Activated CD4-positive, alpha-beta T cell treated with anti-CD3 and anti-CD28 coated beads, Interleukin-2, amount 10 ng/mL, durations not matched to agents 7 days and 5 days (primary cell): ENCODE measurements at places on chromosomes 12 and 14. TPM values are rescaled to one million over a fixed set of nuclear protein-coding genes. Genes with fewer than 3 reads are reported as not detected.

Gene TUNAR
- total RNA-seq: not detected

Gene TAS2R7
- total RNA-seq: not detected

Gene CLSTN3
- total RNA-seq: 74.1 TPM

Gene TRIM9
- total RNA-seq: 0.30 TPM

Gene HOXC11
- total RNA-seq: not detected

Gene CRADD
- total RNA-seq: 12.6 TPM

Gene SRSF9
- 145 TPM for total RNA-seq

DNA sequence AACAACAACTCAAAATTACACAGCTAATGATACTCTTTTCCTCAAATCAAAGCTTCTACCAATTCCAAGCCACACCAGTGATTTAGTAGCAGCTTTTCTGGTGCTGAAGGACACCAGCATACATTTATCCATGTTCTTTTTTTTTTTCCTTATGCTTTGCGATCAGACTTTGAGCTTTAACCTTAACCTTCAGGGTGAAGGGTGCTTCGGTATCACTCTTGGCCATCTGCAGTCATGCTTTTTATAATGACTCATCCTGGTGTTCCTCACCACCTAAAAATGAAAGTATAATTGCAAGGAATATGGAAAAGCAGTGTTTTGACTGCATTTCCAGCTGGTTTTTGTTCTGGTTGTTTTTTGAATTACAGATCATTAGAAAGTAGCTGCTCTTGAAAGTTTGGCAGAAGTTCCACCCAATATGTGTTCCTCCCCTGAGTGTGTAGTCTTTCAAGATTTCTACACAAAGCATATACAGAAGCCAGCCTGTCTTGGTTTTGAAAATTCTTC is 1.3 kb upstream of the SLC41A2 start:
- H3K27ac ChIP-seq: no peak overlapping the region
- peaks cover 22% of the 10 kb centered on the region for H3K4me1 ChIP-seq
- H3K36me3 ChIP-seq: no peaks in the 10 kb centered on the region
- DNase-seq: no peak
- peak overlapping the region; percentile 85 for H3K4me3 ChIP-seq

DNA sequence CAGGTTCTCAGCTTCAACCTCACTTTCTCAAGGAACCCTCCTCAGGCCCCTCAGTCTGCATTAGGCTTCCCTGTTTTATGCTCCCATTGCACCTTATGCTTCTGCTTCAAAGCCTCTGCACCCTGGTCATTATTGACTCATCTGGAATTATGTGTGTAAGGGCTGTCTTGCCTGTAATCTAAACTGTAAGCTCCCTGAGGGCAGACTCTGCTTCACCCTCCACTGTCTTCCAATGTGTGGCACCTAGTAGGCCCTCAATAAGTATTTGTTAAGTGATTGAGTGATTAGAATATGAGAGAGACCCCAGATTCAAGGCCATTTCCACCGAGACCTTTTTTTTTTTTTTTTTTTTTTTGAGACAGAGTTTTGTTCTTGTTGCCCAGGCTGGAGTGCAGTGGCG is 79.1 kb downstream of the VCPKMT start:
- peaks cover 70% of the 10 kb centered on the region for H3K4me1 ChIP-seq
- DNase-seq: no peak
- H3K27me3 ChIP-seq: no peaks in the 10 kb centered on the region

DNA sequence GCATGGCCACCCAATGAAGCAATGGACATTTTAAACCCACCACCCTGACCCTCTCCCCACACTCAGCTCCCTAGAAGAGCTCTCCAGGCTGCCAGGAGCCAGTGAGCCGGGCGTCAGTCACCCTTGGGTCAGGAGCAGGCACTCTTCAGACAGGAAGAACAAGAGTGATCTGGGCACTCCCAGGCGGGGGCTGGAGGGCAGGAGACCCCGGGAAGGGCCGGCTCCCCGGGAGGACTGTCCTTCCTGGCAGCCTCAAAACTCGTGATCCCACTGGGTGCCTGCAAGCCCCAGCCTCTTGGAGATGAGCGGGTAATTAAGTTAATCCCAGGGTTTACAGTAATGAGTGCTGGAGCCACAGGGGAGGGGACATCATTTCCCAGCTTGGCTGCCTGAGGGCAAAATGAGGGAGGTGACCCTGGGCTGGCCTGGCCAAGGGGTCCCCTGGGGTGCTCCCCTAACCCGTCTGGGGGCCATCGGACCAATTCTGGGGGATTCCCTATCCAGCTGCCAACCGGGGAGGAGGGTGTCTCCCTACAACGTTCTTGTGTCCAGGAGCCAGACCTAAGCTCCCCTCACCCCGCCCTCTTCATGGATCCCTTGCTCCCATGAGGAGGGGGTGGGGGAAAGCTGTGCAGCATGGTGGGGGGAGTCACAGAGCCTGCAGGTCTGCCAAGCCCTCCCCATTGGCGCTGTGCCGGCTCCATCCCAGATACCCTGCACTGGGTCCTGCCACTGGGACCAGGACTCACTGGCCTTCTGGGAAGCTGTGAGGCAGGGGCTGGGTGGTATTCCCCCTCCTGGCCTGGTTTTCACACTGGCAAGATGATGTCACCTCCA is 59.2 kb downstream of the CCNK start:
- H3K27ac ChIP-seq: no peak overlapping the region
- no peaks in the 10 kb centered on the region for H3K36me3 ChIP-seq
- no peaks in the 10 kb centered on the region for H3K4me1 ChIP-seq
- H3K27me3 ChIP-seq: no peaks in the 10 kb centered on the region
- no peak overlapping the region for H3K4me3 ChIP-seq

DNA sequence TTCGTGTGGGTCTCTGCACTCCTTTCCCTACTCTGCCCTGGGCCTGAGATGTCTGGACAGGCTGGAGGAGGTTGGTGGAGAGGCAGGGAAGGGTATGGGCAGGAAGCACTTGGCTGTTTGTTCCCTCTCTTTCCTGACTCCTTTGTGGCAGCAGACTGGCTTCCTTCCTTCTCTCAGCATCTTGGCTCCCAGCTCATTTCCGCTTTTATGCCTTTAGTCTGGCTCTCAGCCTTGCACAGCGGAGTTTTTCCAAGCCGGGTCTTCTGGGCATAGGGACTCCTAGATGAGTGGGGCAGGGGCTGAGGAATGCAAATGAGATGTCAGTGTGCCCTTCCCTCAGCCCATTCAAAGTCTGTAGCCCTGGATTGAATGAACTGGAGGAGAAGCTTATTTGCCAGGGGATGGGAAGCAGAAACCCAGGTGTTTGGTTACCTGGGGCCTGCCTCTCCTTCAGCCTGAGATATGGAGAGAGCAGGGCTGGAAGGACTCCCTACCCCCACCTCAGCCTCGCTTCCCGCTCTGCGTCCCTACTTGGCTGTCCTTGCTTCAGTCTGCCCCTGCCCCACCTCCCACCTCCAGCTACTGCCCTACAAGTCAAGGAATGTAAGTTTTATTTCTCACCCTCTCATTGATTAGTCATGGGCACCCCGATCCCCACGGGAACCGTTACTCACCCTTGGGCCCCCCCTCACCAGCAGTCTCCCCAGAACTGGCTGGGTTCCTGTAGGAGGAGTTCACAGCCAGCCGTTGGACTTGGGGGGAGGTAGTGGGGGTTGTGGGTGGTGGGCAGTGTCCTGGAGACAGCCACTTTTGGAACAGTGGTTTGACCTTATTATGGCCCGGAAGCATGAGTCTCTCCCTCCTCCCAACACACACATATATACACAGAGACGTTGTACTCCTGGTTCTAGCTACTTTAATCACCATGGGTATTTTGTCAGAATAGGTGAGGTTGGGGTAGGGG is 9.3 kb upstream of the ITGA5 start:
- H3K4me3 ChIP-seq: no peak overlapping the region
- no peaks in the 10 kb centered on the region for H3K36me3 ChIP-seq
- DNase-seq: no peak
- H3K27me3 ChIP-seq: peaks cover 45% of the 10 kb centered on the region
- no peak overlapping the region for H3K27ac ChIP-seq
- H3K4me1 ChIP-seq: peaks cover 41% of the 10 kb centered on the region

- H3K4me3 ChIP-seq: no peak overlapping the region
- H3K27ac ChIP-seq: no peak overlapping the region
- H3K27me3 ChIP-seq: no peaks in the 10 kb centered on the region
- H3K36me3 ChIP-seq: no peaks in the 10 kb centered on the region
- DNase-seq: no peak
These were observed 117.4 kb upstream of the SOX5 start for GRCh38 chr12:24066865-24067264.

GRCh38 chr12:80100591-80100990 is 1.3 kb downstream of the OTOGL start:
- no peak overlapping the region for H3K4me3 ChIP-seq
- no peak overlapping the region for H3K27ac ChIP-seq
- H3K4me1 ChIP-seq: no peaks in the 10 kb centered on the region
- no peaks in the 10 kb centered on the region for H3K36me3 ChIP-seq

GRCh38 chr14:68758301-68758700 is 34.6 kb downstream of the ZFP36L1 start:
- H3K36me3 ChIP-seq: no peaks in the 10 kb centered on the region
- DNase-seq: no peak
- H3K4me1 ChIP-seq: peaks cover 11% of the 10 kb centered on the region
- no peak overlapping the region for H3K27ac ChIP-seq

- no peak overlapping the region for H3K27ac ChIP-seq
- H3K27me3 ChIP-seq: no peaks in the 10 kb centered on the region
- H3K4me3 ChIP-seq: no peak overlapping the region
- no peak for DNase-seq
- H3K4me1 ChIP-seq: peaks cover 38% of the 10 kb centered on the region
These were observed 35.1 kb downstream of the NIN start for GRCh38 chr14:50795909-50796308.

GRCh38 chr12:65818454-65819382 is 5.6 kb upstream of the HMGA2 start:
- H3K4me1 ChIP-seq: peaks cover 13% of the 10 kb centered on the region
- no peak overlapping the region for H3K27ac ChIP-seq
- H3K4me3 ChIP-seq: no peak overlapping the region
- no peaks in the 10 kb centered on the region for H3K36me3 ChIP-seq

DNA sequence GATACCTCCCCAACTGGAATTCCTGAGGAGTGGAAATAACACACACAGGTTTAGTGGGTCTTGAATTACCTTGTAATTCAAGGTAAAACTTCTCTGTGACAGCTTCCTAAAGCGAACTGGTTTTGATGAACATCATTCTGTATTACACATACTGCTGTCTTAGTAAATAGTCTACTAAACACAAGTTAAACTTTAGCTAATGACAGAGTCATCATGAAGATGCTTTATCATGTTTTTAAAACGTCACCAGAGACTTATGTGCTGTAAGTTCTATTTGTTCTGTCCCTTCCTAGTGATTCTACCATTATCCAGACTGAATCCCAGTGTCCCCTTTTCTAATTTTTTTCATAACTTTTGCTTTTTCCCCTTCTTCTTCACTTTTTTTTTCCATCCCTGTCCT is 11.6 kb upstream of the GXYLT1 start:
- H3K4me3 ChIP-seq: no peak overlapping the region
- H3K4me1 ChIP-seq: no peaks in the 10 kb centered on the region
- peaks cover 6% of the 10 kb centered on the region for H3K36me3 ChIP-seq
- H3K27ac ChIP-seq: no peak overlapping the region

DNA sequence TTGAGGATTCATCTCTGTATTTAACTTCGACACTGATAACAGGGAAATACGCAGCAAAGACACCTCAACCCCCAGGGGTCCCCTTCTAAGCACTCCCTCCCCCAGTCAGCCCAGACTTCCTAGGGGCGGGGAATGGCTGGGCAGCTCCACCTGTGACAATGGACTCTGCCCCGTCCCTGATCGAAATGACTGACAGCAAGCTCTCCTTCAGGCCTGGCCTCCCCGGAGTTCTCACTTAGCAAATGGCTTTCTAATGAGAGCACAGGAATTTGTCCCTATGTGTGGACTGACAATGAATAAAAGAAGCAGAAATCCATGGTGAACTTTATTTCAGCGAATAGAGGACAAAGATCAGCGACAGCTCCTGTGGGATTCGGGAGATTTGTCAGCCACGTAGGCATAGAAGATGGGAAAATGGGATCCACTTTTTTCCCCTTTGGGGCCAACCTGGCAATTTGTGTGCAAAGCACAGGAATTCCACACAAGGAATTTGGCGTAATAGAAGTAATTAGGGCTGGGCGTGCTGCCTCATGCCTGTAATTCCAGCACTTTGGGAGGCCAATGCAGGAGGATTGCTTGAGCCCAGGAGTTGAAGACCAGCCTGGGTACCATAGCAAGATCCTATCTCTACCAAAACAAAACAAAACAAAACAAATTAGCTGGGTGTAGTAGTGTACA is 63.8 kb downstream of the TNFAIP2 start:
- H3K4me1 ChIP-seq: no peaks in the 10 kb centered on the region
- H3K36me3 ChIP-seq: no peaks in the 10 kb centered on the region
- H3K27me3 ChIP-seq: peaks cover 50% of the 10 kb centered on the region
- no peak overlapping the region for H3K4me3 ChIP-seq
- no peak for DNase-seq
- H3K27ac ChIP-seq: no peak overlapping the region

DNA sequence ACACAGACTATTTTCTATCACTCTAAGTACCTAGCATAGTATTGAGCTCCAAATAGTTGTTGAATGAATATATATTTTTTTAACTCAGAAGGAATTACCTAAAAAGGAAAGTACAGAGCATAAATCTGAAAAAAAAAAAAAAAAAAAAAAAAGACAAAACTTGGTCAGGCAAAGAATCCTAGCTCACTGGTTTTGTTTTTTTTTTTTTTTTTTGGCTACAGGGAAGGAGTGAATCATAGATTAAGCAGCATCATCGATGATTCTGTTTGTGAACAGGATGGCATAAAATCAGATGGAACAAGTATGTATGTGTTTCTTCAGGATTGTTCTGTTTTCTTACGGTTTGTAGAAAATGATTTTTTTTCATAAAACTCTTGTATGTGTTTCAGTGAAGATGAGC is 66.1 kb upstream of the BCAT1 start:
- no peaks in the 10 kb centered on the region for H3K36me3 ChIP-seq
- DNase-seq: no peak
- H3K27me3 ChIP-seq: peaks cover 10% of the 10 kb centered on the region

DNA sequence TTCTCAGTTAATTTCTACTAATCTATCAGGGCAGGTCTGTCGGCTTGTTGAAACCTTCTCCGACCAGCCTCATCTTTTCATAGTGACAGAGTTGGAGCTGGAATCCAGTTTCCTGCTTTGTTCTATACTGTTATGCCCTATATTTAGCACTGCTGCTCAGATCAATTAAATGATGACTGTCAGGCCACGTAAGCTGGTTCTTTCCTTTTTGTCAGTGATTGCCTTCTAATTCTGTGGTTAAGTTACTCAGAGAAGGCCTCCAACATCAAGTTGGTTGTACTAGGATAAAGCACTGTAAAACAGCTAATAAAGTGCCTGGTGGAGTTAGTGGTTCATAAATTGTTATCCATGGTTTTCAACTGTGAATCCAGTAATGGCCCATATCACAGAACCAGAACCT is 22.6 kb downstream of the DERA start:
- H3K4me1 ChIP-seq: peaks cover 2% of the 10 kb centered on the region
- no peak overlapping the region for H3K4me3 ChIP-seq

- H3K27me3 ChIP-seq: peaks cover 8% of the 10 kb centered on the region
- peaks cover 7% of the 10 kb centered on the region for H3K4me1 ChIP-seq
- DNase-seq: no peak
- no peaks in the 10 kb centered on the region for H3K36me3 ChIP-seq
These were observed 8.4 kb upstream of the GLIPR1 start for GRCh38 chr12:75471902-75472890.
